ENCODE measurements at places on chromosomes 5 and 9. TPM values are rescaled to one million over a fixed set of nuclear protein-coding genes. Genes with fewer than 3 reads are reported as not detected.

DNA sequence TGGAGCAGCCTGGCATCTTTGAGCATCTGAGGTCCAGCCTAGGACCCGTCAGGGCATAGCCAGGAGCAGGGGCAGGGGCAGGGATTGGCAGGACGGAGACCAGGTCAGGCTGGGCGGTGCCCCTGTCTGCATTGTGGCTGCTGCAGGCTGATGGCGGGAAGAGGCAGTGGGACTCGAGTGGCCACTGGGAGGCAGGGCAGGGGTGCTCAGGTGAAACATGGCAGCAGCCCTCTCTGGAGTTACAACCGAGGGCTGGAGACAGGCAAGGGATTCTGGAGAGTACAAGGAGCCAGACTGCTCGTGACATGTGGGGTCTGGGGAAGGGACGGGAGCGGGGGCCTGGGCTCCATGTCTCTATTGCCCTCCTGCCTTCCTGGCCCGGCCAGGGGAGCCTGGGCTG is 97.4 kb upstream of the RAPGEF1 start:
- peak; percentile 44 for DNase-seq

GRCh38 chr9:13330396-13331004 is 51.0 kb upstream of the MPDZ start:
- peak; percentile 84 for DNase-seq

- DNase-seq: no peak
Measured at GRCh38 chr5:191036-191948, at the start of gene LRRC14B. Gene LRRC14B, plus strand, starts transcription at chr5:191495. Its CDS starts 44 bp downstream, at chr5:191539.

Gene RASGRF2
- total RNA-seq: 0.06 TPM

DNA sequence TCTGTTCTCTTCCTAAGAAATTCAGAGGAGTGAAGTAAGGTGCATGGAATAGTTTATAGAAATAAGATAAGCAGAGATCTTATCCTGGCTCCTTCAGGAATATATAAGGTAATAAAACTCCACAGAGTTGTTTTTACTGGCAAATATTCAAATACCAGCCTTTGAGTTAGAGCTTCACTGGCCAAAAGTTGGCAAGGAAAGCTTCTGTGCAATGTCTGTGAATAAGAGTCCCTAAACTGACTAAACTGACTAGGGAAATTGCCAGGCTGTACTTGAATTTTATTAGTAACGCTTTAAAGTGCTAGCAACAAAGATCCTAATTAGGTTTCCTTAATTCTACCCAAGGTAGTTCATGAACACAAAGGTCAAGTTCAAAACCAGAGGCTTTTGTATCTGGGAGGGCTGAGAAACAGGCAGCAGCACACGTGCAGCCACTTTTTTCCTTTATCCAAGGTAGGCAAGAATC is 131.1 kb upstream of the MPDZ start:
- peak; percentile 24 for DNase-seq

DNA sequence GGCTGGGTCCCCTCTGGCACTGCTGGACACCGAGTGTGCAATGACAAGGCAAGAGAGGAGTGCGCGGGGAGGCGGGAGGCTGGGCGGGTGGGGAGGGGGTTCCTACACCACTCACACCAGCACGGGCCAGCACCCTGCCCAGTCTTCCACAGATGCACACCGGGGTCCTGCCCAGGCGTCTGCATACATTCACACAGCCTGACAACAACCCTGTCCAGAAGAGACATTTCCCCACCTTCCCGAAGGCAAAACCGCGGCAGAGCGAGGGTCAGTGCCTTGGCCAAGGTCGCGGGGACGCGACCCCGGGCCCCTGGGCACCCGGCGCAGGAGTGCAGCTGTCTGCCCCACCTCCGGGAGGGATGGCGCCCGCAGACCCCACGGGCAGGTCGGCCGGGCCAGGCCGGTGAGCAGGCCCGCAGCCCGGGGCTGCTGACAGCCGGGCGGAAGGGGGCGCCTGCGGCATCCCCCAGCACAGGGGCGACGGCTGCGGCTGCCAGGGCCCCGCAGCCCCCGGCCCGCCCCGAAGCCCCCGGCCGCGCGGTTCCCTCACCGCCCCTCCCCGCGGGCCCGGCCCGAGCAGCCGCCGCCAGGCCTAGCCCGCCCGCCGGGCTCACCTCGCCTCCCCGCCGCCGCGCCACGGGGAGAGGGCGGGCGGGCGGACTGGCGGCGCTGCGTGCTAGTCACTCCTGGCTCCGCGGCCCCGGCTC is 496 bp downstream of the MAPK9 start:
- DNase-seq: no peak

DNA sequence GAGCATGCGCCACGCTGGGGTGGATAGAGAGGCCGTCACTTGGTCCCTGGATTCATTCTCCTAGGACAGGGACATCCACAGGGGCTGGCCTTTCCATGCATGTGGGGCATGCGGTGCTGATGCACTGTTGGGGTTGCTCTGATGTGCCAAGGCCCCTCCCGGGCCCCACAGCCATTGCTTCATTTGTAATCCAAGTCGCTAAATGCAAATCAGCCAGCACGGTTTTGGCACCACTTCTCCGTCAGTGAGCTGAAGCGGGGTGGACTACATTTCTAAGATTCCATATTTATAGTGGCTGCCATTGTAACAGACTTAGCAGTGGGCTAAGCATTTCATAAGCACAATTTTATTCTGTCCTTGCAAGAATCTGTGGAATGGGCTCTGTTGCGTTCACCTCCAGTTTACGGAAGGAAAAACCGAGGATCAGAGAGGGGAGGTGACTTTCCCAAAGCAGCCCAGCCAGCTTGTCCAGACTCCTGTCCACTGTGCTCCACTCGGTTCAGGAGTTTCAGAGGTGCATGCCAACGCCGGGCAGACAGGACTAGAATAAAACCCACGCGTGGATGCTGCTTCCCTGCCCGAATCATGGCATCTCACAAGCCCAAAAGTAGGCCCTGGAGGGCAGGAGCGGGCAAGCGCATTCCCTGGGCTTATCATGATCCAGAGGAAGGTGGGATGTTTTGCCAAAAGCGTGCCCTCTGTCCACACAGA is 102.6 kb upstream of the COL5A1 start:
- peak; percentile 80 for DNase-seq

DNA sequence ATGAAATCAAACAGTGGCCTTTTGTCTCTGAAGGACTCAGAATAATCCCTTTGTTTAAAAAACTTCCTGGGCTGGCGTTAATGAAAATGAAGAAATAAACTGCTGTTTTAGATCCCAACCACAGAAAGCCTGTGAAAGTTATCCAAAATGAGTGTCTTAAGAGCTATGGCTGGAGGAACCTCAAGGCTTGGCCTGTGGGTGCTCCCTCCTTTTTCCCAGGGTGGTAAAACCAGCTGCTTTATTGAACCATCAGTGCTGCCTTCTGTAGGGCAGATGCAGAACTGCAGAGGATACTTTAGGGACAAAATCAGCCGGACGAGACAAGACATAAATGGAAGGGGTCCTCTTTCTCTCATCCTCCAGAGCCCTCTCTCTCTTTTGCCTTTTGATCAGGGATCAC is 100.9 kb downstream of the SMARCA2 start:
- peak; percentile 15 for DNase-seq

- peak; percentile 63 for DNase-seq
Measured at GRCh38 chr5:137269274-137269673, 229.9 kb downstream of the SPOCK1 start.

DNA sequence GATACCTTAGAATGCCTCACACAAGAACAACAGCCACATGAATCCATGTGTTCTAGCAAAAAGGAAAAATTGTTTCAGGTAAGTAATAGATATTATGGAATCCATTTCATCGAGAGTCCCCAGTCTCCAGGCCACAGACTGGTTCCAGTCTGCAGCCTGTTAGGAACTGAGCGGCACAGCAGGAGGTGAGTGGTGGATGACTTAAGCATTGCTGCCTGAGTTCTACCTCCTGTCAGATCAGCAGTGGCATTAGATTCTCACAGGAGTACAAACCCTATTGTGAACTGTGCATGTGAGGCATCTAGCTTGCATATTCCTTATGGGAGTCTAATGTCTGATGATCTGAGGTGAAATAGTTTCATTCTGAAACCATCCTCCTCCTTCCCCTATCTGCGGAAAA is 207.0 kb downstream of the CSNK1G3 start:
- peak; percentile 18 for DNase-seq

Gene RNF130
- total RNA-seq: 73.0 TPM

- DNase-seq: peak; percentile 55
Measured at GRCh38 chr5:171953860-171954701, 52.4 kb downstream of the FBXW11 start.

Gene SMIM32
- 0.81 TPM for total RNA-seq

DNA sequence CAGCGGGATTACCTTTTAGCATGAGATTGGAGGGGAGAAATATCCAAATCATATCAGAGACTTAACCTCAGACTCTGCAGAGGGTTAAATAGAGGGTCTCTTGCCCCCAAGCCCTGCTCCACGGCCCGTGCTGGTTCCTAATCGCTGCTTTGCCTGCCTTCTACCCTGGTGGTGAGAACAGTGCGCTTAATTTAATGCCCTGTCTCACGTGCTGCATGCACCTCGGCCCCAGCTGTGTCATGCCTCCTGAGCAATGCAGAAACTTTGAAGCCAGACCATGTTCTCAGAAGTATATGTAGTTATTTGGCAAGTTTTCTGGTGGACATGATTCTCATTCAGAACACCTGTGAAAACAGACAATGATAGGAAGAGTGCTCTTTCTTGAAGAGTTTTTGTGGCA is 1.4 kb downstream of the OTULIN start:
- no peak for DNase-seq

DNA sequence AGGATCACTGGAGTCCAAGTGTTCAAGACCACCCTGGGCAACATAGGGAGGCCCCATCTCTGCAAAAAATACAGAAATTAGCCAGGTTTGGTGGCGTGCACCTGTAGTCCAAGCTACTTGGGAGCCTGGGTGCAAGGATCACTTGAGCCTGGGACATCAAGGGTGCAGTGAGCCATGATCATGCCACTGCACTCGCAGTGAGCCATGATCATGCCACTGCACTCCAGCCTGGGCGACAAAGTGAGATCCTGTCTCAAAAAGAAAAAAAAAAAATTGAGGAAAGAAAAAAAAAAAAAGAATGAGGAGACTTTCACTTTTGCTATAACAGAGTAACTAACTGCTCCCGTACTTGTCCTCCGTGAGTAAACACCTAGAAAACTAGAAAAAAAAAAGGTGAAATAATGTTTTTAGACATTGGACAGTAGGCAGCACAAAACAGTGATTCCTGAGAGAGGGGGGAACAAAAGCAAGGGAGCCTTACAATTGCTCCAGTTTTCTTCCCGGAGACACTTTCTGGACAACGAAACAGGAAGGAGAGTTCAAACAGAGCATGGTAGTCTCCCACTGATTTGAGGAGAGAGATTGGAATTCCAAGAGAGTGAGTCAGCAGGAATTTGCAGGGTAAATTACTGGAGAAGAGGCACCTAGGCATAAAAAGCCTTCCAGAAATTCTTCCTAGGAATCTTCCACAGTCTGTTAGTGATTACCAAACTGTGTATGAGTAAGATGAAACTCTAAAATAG is 6.9 kb upstream of the ZBTB5 start:
- peak; percentile 42 for DNase-seq

Gene CREB3
- 51.5 TPM for total RNA-seq

Gene PRDM9
- total RNA-seq: not detected

DNA sequence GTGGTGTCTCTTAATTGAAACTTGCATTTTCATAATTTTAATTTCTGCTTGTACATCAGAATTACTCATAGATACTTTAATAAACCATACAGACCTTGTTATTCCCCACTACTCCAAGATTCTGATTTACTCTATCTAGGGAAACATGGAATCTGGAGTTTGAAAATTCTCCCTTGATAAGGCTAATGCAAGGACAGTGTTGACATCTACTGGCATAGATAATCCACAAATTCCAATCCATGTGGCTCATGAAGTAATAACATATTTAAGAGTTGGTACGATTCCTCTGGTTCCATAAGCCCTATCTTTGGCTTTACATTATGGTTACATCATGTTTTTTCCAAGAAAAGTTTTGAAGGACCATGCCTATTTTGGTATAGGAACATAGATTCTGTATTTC is 759.2 kb downstream of the TLR4 start:
- DNase-seq: no peak

DNA sequence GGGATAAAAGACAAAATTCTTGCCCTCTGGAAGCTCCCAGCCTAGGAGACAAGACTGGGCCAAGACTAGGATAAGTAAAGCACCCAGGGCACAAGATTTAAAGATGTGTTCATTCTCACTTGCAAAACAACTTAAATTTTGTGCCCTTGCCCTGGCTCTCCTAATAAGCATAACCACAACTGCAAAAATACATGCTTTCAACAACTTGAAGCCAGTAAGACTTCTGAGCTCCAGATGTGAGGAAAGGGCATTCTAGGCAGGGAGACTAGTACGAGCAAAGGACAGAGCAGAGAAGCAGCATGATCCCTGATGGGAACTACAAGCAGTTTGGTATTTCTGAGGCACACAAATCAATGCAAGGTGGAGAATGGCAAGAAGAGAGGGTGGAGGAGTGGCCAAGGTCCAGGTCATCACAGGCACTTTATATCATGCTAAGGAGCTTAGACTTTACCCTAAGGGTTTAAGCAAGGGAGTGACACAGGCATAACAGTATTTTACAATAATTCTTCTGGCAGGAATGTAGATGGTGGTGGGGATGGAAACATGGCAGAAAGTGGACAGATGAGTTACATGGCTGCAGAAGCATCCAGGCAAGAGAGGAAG is 30.1 kb upstream of the SIL1 start:
- DNase-seq: no peak

DNA sequence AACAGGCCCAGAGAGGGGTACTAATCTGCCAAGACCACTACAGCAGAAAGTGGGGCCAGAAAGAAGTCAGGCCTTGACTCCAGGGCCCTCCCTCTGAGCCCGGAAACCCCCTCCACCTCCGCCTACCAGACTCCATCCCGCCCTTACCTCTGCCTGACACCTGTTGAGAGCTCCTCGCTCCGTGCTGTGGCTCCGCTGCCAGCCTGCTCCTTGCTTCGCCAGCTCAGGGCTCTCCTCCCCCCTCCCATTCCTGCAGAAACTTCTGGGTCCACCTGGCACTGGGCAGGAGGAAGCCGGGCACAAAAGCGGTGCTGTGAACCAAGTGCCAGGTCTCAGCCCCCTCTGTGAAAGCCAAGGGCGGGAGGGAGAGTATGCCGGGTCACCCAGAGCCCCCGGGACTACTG is 6.4 kb upstream of the ST6GALNAC6 start:
- DNase-seq: no peak

DNA sequence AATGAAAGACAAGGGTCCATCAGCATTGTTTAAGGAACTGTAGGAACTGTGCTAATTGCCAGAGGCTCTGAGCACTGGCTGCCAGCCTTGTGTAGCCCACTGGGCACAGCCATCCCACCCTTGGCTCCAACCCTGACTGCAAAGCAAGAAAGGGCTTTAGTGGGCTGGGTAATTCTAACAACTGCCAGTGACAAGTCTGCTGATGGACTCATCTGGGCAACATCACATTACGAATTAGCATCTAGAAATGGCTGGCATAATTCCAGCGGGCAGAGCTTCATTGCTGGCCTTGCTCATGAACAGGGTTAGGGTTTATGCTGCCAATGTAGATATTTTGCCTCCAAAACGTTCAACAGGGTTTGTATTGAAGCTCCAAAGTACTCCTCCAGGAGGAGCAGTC is 326.9 kb downstream of the ARHGEF28 start:
- no peak for DNase-seq

Gene LCN9
- not detected for total RNA-seq

Gene GDNF
- total RNA-seq: not detected

Gene KCNT1
- total RNA-seq: 0.11 TPM

Measured in cardiac muscle cell (in vitro differentiated cells and primary cell).